Prostate gland (tissue), 2 donors: ENCODE measurements at places on chromosomes 5 and 9.
A peak's percentile ranks its signal among the peaks of the same experiment; 100 is the strongest.

DNA sequence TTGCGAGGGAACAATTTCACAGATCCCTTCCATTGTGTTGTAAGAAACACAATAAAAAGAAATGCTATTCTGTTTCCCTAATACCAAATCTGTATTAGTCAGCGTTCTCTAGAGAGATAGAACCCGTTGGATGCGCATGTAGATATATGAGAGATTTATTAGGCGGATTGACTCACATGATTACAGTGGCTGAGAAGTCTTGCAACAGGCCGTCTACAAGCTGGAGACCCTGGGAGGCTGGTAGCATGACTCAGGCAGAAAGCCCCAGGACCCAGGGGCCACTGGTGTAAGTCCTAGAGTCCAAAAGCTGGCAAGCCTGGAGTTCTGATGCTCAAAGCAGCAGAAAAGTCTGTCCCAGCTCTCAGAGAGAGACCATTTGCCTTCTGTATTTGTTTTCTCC is 18.4 kb upstream of the IL17B start:
- no peak for DNase-seq

DNA sequence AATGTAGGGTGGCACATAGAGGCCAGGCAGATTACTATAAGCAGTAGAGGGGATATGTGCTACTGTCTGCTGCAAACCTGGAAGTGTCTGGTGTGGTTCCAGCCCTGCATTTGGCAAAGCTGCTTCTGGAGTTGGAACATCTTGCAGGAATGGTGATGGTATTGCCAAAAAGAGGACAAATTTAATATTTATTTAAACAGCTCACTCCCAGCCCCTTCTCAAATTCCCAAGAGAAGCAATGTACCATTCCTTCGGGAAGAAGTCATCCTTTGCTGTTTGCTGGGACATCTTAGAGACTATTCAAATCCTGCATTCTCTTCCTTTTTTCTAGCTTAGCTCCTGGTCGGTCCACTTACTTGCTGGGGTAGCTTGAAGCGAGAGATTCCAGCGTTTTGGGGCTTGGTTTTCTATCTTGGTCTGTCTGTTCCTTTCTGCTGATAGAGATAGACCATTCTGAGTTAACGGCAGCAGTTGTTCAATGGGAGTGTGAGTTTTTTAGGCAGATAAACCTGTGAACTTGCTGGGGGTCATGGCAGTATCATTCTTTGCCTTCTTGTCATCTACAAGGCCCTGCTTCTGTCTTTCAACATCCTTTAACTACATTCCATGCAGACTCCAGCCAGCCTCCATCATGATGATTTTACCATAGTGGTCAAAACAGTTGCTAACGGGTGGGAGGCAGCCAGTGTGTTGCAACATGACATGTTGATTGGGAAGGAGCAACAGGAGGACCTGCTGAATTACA is 69.9 kb downstream of the RCL1 start:
- no peak for DNase-seq

DNA sequence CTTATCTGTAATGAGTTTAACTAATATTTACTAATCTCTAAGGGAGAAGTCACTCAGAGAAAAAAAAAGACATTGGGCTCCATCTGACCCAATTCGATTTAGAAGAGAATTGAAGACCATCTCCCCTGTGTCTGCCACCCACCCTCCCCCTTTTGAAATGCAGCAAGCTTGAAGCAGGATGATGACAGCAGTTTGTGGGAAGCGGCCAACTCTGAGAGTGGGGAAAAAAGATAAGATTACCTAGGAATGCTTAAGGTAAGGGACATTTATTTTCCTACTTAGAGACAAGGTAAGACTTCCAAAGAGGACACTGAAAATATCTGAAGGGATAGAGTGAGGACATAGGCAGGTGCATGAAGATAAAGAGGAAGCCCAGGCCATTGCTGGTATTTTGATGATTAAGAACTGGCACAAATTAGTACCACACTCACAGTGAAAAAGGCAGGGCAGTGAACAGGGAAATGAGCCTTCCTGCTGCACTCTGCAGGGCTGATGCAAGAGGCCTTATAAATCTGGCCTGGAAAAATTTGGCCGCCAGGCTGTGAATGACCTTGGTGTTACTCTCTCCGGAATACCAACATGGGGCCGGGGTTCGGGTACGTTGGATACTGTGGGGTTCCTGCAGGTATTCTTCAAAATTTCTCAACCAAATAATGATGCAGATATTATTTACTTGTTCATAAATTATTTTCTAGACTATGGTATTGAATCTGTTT is 42.3 kb downstream of the HTR1A start:
- DNase-seq: no peak

- peak; percentile 48 for DNase-seq
These were observed 27.9 kb upstream of the RECK start for GRCh38 chr9:36008774-36009300.

- DNase-seq: peak; percentile 29
These were observed 166.3 kb downstream of the C5orf15 start for GRCh38 chr5:133801955-133802751.

DNA sequence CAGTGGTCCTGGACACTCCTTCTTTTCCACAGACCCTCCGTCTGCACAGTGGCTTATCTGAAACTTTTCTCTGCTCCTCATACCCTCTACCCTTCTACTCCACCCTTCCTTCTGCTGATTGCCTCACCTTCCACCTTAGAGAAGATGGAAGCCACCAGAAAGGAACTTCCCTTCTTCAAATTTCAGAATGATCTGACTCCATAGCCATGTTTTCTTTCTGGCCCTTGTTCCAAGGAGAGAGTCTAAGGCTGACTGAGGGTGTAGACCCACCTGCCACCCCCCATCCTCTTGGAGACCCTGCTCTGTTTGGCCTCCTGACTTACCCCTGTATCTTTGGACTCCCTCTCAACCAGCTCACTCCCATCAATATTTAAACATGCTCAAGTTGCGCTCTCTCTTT is 7.4 kb downstream of the SNX30 start:
- DNase-seq: no peak

- no peak for DNase-seq
These were observed 125.3 kb downstream of the SLC24A2 start for GRCh38 chr9:19663570-19663969.

DNA sequence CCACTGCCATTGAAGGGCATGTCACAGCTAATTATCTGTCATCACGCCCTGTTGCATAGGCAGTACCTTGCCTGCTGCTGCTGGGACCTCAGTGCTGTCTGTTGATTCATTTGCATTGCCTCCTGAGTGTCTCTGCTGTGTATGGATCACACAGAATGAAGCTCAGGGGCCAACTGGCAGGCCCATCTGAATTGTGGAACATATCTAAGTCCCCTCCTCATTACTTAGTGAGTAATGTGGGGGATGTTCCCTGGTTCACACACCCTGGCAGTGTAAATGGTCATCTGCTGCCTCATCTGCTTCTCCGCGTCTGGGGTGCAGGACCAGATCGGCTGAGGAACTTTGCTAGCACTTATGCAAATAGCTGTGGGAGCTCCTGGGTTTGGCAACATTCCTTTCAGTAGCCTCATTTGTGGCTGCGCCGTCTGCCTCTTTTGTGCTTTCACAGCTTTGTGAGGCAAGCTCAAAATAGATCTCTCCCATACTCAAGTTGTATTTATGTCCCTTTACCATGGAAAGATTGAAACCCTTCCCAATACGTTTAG is 25.4 kb downstream of the TYRP1 start:
- DNase-seq: no peak

DNA sequence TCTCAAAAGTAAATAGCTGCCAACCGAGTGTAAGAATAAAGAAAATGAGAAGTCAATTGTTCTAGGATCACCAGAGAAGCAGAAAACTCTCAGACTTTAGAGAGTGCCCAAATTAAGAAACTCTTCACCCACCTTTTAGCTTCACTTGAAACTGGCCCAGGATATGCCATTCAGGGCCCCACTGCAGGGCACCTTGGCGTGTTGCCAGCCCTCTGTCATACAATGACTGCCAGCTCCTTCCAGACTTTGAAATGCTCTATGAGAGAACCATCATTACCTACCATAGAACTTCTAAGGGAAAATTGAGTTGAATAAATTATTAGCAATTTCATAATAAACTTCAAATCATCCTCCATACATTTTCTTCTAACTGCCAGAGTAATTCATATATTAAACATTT is 240.5 kb downstream of the CETN3 start:
- no peak for DNase-seq

DNA sequence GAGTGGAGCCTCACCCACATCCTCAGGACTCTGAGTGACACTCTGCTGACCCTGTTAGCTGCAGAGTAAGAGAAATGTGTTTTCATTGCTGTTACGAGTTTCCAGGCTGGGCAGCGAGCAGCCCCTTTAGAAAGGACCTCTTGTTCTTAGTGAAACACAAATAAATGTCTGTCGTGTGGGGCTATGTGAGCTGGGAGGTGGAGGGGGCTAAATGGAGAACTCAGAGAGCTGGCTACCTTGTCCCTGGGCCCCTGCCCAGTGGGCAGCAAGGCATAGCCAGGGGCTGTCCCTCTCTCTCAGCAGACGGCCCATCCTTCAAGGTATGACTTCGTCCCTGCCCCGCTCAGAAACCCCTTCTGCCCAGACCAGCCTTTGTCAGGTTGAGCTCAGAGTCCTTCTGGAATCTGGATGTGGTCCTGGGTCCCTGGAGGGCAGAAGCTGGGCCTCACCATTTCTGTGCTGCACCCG is 10.2 kb downstream of the DCANP1 start:
- DNase-seq: no peak

- peak; percentile 61 for DNase-seq
These were observed 17.0 kb downstream of the HSDL2 start for GRCh38 chr9:112396872-112397271.

GRCh38 chr9:91386765-91387164 is 25.0 kb upstream of the AUH start:
- no peak for DNase-seq

- DNase-seq: peak; percentile 29
These were observed 117.0 kb downstream of the NXNL2 start for GRCh38 chr9:88651682-88652633.

GRCh38 chr5:54663866-54664265 is 146.3 kb downstream of the SNX18 start:
- no peak for DNase-seq

- no peak for DNase-seq
These were observed 379.5 kb downstream of the CDH18 start for GRCh38 chr5:19608444-19609002.

DNA sequence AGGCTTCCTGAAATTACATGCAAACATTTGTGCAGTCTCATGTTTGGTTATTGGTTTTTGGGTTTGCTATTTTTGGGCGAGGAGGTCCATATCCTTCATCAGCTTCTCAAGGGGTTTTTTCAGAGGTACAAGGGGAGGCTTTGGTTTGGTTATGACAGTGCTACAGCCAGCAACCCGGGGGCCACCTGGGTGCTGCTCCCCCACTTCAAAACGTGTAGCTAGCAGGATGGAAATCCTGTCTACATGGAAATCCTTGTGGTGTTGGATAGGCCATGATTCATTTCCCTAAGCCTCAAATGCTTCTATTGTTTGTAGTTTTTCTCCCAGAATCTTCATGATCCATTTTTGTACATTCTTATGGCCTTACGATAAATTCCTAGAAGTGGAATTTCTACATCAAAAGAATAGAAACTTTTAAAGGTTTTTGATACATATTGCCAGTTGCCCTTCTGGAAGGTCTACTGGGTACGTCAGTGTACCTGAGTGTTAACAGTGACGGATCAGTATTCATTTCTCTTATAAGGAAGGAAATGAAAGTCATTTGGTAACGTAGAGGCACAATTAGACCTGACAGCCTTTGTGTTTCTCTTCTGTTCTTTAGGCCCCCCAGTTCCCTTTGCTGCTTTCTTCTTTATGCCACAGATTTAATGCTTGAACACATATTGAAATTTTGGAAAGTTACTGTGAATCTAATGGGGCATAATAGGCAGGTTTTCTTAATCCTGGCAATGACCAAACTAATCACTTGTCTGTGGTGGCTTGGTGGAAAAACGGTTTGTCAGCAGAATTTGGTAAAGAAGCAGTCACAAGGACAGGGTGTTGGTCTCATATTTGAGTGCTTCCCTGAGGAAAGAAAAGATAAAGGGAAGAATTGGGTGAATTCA is 69.7 kb upstream of the ABL1 start:
- no peak for DNase-seq

DNA sequence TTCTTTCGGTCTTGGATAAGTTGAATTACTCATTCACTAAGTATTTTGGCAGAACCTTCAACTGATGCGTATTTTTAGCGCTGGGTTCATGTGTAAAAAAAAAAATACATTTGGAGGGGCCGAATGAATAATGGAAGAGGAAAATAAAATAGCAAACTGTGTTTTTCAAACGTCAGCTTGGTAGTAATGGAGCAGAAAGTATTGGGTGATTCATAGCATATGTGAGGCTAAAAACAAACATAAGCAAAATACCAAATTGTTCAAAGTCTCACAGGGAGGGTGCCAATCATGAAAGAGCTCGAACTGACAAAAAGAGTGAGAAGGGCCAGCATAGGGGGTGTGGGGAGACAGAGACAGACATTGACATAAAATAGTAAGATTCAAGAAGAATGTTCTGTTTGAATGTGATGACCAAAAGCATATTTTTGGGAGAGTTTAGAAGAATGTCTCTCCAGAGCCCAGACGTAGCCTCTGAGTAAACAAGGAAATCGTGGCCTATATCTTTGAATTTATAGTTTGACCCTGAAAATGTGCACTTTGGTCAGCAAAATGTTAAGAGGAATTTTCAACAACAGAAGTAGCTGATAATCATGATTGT is 174.9 kb upstream of the HMHB1 start:
- DNase-seq: no peak

DNA sequence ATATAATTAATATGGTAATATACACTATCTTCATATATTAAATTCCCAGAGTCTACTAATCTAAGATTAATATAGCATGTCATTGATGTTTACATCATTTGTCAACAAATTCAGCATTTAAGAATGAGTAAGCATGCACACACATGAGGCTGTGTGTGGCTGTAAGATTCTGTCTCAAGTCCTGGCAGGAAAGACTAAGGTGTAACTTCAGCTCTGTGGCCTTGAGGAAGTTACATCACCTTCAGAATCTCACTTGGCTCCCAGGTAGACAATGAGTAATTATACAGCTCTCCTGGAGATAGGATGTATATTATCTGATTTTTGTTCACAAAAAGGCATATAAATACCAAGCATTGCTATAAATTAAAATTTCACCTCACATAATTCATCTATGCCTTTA is 119.4 kb upstream of the IQGAP2 start:
- DNase-seq: no peak

DNA sequence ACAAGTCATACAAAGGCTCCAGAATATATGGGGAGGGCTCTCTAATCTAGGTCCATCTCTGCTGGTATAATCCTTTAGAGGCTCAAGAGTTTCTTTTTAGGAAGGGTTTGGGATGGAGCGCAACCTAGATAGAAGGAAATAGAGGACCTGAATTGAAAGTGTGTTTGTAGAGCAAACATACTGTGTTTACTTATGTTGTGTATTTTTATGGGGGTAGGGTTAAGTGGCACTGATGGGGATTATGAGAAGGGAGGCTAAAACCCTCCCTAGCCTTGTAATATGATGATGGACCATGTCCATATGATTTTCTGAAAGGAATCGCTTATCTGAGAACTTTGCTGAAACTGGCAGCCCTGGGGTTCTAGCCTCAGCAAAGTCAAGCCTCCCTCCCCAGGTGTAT is 4.4 kb upstream of the ELL2 start:
- no peak for DNase-seq

- DNase-seq: no peak
These were observed 167.8 kb downstream of the RASEF start for GRCh38 chr9:82894961-82895821.
